ENCODE measurements at places on chromosomes 2 and 18.
A peak's percentile ranks its signal among the peaks of the same experiment; 100 is the strongest.

- no peak for DNase-seq
These were observed 4.4 kb downstream of the ADRA2B start for GRCh38 chr2:96111823-96112500.

DNA sequence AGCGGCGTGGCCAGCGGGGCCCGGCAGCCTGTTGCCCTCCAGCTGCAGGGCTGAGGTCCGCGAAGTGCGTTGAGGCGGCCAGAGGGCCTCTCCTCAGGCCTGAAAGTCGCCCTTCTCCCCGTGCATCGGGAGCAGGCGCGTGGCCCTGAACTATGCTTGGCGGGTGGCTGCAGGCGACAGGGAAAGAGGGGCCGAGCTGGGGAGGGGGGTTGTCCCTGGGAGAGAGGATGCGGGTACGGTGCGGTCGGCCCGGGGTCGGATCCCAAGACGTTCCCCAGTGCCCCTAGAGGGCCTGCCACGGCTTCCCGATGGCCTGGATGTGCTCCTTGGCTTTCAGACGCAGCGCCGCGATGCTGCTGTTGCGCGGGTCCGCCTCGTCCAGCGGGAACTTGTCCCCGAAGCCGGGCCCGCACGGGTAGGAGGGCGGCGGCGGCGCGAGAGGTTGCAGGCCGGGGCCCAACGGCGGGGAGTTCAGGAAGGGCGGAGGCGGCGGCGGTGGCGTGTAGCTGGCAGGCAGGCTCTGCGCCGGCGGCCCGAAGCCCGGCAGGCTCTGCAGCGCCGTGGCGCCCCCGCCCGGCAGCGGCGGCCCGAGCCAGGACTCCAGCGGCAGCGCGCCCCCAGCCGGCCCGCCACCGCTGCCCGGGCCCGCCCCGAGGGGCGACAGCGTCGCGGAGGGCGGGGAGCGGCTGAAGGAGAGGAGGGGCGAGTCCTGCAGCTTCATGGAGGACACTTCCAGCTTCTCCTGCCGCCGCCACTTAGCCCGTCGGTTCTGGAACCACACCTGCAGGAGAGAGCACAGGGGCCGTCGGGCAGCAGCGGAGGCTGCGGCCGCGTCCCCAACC lies 4.3 kb downstream of the RAX start:
- no peak for DNase-seq

GRCh38 chr2:114805195-114805594 lies 362.8 kb downstream of the DPP10 start:
- DNase-seq = no peak

- DNase-seq = no peak
These were observed 197.5 kb downstream of the PIEZO2 start for GRCh38 chr18:10951631-10952544.

GRCh38 chr2:26018184-26019055 lies 15.5 kb upstream of the RAB10 start:
- DNase-seq = peak; percentile 18

DNA sequence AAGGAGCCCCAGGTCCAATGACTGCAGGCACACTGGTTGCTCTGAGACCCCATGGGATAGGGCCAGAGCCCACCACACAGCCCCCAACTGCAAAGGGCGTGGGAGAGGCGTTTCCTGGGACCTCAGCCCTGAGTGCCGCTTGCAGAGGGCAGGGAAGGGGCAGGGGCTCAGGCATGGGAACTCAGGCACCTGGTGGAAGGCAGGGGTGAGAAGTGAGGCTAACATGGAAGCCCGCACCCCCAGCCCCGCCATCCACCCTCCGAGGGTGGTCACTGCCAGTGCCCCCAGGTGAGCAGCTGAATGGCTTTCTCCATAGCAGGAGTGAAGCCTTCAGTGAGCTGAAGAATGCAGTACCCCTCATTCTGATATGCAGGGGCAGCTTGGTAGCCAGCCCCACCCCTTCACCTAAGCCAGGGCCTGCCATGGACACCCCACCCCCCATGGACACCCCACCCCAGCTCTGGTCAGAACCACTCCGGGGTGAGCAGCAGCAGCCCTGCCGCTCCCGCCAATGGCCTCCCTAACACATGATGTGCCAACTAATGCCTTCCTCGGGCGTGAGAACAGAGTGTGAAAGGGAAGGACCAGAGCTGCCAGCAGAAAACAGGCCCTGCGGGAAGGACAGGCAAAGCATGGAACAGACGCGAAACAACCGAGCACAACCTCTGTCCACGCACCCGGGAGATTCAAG lies 6.6 kb downstream of the KIF1A start:
- no peak for DNase-seq

DNA sequence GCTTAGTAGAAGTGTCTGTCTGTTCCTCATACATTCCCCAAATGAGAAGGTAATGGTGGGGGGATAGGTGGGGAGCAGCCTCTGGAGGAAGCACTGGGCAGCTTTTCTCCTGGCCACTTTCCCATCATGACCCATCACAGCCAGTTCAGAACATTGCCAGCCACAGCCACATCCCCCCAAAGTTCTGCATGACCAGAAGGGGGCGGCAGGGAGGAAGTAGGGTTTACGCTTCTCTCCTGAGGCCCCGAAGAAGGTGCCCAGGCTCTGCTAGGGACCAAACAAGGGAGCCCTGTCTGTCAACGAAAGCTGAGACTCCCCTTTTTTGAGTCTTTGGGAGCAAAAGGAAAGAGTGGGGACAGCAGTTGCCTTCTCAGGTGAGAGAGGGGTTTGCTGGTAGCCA lies 7.7 kb downstream of the IGFBP5 start:
- DNase-seq = no peak

- DNase-seq = no peak
These were observed 100.9 kb downstream of the MBP start for GRCh38 chr18:77031662-77032061.

- DNase-seq = no peak
These were observed 252.1 kb downstream of the ZNF521 start for GRCh38 chr18:25099895-25100294.

DNA sequence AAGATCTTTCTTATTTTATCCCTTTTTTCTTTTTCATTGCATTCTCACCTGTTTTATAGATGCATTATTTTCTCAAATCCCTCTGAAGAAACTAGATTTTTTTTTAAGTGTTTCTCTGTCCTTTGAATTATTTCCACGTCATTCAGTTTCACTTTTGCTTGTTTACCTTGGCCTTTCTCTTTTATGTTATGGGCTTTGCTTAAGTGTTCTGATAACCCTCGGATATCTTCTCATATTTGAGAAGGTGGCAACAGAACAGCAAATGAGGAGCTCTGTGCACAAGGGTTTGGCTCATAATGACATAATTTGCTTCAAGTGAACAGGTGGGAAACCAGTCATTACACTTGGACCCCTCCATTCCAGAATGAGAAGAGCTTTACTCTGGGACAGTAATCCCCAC lies 111.9 kb downstream of the C1D start:
- DNase-seq = no peak

GRCh38 chr2:45622336-45623075 lies 11.4 kb upstream of the SRBD1 start:
- DNase-seq = no peak

GRCh38 chr2:70442301-70443077 lies 111.1 kb downstream of the TGFA start:
- DNase-seq = no peak

- DNase-seq = peak; percentile 58
These were observed 98.0 kb upstream of the MGAT4A start for GRCh38 chr2:98828793-98829371.

GRCh38 chr2:64420677-64421076 lies 33.3 kb upstream of the LGALSL start:
- no peak for DNase-seq

- no peak for DNase-seq
These were observed 344.4 kb downstream of the CLIP4 start for GRCh38 chr2:29459445-29460179.

- no peak for DNase-seq
These were observed 192.4 kb downstream of the SPAG16 start for GRCh38 chr2:213476641-213477040.

DNA sequence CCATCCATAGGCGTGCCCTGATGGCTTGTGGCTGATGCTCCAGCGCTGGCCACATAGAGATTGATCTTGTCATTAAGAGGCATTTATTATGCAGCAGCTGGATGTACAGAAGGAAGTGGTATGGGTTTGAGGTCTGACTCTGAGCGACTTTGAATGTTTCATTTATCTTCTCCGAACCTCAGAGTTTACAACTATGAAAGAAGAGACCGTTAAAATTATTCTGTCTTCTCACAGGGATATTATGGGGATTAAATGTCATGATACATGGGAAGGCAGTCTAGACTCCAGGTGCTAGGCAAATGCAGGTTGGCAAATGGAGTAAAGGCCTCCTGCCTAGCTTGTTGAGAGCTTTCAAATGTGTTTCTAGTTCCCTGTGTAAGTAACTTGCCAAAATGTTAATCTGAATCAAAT lies 30.3 kb downstream of the MOGAT1 start:
- no peak for DNase-seq

DNA sequence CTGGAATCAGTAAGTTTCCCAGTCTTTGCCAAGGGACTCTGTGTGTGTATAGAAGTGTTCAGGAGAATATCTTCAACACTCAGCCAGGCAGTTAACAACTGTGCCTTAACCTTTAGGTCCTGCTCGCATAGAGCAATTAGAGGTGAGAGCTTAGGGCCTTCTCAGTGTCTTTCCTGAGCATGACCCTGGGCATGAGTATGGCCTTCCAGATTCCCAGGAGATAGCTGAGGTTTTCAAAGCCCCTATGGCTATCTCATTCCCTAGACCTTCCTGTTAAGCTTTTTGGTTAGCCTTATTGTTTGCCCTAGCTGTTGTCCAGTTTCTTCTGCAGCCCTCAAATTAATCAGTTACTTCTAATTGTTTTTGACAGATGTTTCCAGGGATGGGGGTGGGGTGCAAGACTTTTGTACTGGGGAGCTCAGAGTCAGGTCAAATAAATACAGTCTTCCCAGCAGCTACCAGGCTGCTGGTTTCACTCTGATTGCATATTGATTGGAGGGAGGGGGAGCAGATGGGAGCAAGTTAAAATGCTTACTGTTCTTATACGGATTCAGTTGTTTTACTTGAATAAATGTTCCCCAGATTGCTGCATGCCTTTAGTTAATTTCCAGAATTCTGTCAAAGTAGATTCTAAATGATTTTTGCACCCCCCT lies 23.1 kb downstream of the PDK1 start:
- DNase-seq = no peak

DNA sequence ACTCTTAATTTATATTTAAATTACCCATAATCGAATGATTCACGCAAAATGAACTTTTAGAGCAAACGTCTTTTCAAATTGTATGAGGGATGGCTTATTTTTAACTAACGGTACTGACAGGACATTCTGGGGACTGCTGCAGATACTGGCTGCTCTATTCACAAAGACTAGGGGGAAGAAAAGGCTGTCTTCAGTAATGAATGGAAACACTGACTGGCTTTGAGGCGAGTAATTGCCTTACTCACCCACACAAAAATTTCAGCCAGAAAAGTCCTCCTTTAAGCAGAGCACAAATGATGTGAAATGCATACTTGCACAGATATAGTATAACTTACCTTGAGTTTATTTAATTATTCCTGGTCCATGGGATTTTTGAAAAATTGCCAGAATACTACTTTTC lies 852.6 kb downstream of the DPP10 start:
- no peak for DNase-seq

GRCh38 chr2:213227458-213227857 lies 56.8 kb upstream of the SPAG16 start:
- no peak for DNase-seq

DNA sequence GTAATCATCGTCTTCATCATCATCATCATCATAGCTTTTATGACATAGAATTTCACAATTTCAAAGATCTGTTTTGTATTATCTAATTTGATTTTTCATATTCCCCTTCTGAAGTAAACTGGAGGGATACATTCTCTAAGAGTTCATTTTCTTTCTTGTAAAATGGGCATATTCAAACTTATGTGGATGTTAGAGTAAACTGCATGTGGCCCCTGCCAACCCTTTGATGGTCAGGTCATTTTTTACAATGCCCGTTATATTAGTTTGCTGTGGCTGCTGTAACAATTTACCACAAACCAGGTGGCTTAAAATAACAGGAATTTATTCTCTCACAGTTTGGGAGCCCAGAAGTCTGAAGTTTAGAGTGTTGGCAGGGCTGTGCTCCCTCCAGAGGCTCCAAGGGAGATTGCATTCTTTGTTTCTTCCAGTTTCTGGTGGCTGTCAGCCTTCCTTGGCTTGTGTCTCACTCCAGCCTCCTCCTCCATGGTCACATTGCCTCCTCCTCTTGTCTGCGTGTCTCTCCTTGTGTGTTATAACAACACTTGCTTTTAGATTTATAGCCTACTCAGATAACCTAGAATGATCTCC lies 127.5 kb upstream of the MMADHC start:
- no peak for DNase-seq

GRCh38 chr2:135948642-135949355 lies 36.6 kb downstream of the DARS1 start:
- peak; percentile 65 for DNase-seq

GRCh38 chr2:40579247-40579646 lies 127.4 kb upstream of the SLC8A1 start:
- DNase-seq = no peak

DNA sequence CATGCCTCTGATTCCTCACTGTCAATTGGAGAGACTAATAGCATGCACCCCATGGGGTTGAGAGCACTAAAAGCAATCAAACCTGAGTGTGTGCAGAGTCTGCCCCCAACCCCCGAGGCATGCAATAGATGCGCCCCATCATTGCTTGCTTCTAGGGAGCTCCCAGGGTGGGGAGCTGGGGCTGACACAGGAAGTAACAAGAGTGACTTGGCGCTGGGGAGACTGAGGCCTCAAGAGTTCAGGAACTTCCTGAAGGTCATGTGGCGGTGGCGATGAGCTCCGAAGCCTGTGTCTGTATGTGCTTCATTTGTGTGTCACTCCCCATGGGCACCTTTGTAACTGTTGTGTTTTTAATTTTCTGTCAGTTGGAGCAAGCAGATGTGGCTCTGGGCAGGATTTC lies 61.2 kb downstream of the CTIF start:
- DNase-seq = no peak

DNA sequence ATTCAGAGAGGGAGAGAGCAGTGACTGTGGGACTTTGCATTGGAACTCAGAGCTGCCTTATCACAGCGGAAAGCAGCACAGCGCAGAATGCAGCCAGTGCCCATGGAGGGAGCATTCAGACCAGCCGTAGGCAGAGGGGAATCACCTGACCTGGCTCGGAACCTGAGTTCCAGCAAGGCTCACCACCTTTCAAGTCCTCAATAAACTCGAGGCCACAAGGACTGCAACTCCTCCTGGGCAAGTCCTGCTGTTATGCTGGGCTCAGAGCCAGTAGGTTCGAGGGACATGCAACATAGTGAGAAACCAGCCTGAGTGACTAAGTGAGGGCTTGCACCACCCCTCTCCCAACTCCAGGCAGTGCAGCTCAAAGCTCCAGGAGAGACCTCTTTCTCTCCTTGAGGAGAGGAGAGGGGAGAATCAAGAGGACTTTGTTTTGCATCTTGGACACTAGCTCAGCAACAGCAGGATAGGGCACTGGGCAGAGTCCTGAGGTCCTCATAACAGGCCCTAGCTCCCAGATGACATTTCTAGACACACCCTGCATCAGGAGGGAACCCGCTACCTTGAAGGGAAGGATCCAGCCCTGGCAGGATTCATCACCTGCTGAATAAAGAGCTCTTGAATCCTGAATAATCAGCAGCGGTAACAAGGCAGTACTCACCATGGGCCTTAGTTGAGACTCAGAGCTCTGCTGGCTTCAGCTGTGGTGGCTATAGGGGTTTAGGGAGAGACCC lies 136.8 kb upstream of the OTOS start:
- no peak for DNase-seq
